Cardiac muscle cell (in vitro differentiated cells and primary cell): ENCODE measurements at places on chromosomes 5 and 9. TPM values are rescaled to one million over a fixed set of nuclear protein-coding genes. Genes with fewer than 3 reads are reported as not detected.
A peak's percentile ranks its signal among the peaks of the same experiment; 100 is the strongest.

GRCh38 chr5:61327760-61328753 is 4.0 kb upstream of the ZSWIM6 start:
- DNase-seq = no peak

GRCh38 chr9:134404376-134405358 is 78.4 kb downstream of the RXRA start:
- DNase-seq = no peak

GRCh38 chr9:73038089-73038509 is 85.2 kb upstream of the ALDH1A1 start:
- no peak for DNase-seq

- no peak for DNase-seq
These were observed 33.1 kb upstream of the MYOT start for GRCh38 chr5:137834498-137835049.

GRCh38 chr9:118954857-118955256 is 414.4 kb downstream of the BRINP1 start:
- DNase-seq = no peak

DNA sequence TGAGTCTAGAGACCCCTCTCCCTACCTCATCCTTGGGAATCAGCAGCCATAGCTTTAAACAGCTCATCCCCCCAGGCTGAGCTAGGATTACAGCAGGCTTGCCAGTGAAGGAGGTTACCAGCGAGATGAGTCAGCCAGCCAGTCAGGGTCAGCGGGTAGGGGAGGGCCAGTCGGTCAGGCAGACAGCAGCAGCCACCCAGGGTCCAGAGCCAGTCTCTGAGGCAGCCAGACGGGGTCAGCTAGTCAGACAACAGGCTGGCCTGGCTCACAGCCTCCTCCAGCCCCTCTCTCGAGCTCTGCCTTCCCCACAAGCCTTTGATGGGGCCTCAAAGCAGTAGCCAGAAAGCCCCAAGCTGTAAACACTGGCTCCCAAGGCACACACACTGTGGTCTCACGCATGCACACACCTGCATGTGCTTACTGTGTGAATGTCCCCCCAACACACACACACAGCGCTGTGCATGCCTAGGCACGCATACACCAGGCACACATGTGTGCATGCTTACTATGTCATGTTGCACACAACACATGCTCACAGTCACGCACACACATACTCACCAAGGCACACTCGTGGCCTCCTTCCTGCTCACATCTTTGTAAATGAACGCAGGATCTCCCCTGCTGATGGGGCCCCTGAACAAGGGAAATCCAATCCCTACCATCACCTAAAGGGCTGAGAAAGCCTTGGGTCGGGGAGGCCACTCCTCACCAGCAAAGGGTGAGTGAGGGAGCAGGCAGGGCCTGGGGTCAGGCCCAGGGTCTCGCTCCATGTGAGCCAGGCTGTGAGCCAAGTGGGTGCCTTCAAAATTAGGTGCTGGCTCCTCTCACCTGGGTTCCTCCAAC is 28.2 kb upstream of the CPLX2 start:
- no peak for DNase-seq

DNA sequence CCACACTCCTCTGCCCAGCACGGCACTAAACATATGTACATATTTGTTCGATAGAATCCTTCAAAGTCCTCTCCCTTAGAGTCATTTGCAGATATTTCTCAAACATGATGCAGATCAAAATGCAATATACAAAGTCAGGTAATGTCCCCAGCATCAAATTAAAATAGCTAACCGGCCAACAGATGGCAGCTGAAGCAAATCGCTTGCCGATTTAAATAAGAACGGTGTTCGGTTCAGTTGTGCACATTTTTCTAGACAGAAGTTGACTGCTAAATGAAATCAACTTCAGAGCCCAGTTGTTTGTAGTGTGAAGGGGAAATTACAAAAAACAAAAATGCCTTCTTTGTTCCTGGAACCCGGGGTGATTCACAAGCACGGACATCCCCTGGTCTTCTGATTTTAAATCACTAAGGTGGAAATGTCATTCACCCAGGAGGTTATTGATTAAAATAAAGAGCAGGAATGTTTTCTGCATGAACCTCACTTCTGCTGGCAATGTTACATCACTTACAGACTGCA is 219.2 kb downstream of the EBF1 start:
- DNase-seq = peak; percentile 12

DNA sequence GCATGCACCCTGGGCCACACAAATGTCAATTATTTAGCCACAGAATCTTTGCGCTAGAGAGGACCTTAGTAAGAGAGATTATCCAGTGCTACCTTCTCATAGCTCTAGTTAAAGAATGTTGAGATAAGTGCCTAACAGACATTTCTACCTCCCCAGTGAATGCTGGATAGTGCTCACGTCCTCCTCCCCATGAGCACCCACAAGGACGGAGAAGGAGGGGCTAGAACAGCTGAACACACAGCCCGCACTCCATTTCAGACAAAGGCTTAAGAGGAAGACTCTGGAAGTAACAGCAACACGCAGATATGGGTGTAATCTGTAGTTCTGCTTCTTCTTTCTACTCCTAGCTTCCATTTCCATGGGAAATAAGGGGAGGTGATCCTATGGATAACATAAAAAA is 120.5 kb downstream of the FEM1C start:
- DNase-seq = no peak

DNA sequence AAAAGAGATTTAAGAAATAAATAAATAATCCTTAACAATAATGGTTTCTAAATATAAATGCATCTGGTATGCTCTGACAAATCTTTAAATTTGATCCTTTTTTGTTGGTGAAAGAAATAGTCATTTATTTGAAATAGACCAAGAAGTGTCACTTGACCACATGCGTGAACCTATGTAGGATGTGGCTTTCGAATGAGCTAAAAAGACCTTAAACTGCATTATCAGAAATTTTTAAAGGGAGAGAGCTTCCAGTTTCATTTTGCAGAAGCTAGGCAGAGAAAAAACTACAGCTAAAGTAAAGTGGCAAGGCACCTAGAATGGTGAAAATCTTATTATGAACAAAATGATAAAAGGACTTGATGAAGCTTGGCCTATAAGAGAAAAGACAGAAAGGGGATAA is 309.2 kb upstream of the EFNA5 start:
- no peak for DNase-seq

GRCh38 chr9:113309204-113309813 is 6.1 kb upstream of the RNF183 start:
- DNase-seq = peak; percentile 69

The PAPPA gene
- polyA plus RNA-seq = 0.20 and 0.76 TPM in 2 replicates

The PLAC8L1 gene
- 1.1 and 1.2 TPM in 2 replicates for polyA plus RNA-seq

The LIFR gene
- polyA plus RNA-seq = 20.7 and 29.1 TPM in 2 replicates
